ENCODE measurements at places on chromosomes 11 and 22. TPM values are rescaled to one million over a fixed set of nuclear protein-coding genes. Genes with fewer than 3 reads are reported as not detected.

- no peak for ATAC-seq
Measured at GRCh38 chr11:57762235-57762861, 746 bp downstream of the CTNND1 start.

GRCh38 chr22:36289406-36289870, 36.5 kb downstream of the APOL1 start:
- ATAC-seq: no peak

GRCh38 chr11:11985954-11986949, 22.2 kb downstream of the DKK3 start:
- ATAC-seq: no peak

GRCh38 chr11:133653336-133653735, 121.0 kb upstream of the OPCML start:
- no peak for ATAC-seq

GRCh38 chr11:44573333-44573732, 7.9 kb downstream of the CD82 start:
- ATAC-seq: no peak

DNA sequence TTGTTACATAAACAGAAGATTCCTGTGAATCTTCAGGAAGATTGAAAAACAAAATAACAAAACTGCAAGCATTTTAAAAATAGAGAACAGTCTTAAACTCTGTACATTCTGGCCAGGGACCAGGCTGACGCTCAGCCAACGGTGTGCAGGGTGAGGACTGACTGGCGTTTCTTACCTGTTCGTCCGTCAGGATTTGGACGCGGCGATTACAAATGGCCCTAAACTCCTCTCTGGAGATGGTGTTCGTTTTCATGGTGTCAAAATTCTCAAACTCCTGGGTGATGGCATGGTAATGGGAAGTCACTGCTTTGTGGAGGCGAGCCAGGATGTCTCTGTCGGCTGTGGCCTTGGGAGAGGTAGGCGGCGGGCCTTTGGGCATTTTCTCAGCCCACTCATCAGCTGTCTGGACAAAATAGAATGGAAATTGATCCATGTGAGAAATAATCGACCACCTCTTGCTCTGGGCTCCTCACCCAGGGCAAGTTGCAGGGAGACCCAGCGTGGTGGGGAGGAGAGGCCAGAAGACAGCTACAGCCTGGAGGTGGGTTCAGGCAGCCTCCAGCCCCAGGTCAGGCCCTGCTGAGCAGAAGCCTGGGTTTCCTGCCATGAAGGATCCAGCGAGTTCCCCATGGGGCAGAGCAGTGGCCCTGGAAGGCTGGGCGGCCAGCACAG, 143.0 kb downstream of the MPPED1 start:
- ATAC-seq: no peak

DNA sequence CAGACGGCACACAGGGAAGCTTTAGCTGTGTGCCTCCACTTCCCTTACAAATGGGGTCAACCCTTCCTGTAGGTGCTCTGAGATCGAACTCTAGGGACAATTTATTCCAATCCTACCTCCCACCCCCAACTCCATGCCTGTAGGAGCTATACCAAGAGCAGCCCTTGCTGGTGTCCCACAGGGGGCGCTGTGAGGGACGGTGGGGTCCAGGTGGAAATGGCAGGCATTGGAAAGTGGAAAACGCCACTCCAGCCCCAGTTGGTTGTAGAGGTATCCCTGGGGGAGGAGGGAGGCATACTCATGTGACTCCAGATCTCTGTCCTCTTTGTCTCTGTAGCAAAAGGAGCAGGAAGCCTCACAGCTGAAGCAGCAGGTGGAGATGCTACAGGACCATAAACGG, 161.3 kb downstream of the MYO18B start:
- no peak for ATAC-seq

GRCh38 chr11:16526947-16527346, 170.6 kb upstream of the SOX6 start:
- ATAC-seq: no peak

- peak; percentile 98 for ATAC-seq
Measured at GRCh38 chr11:66510271-66510989, at the start of gene BBS1. BBS1 (plus strand) TSS chr11:66510635; CDS start chr11:66510660, 25 bp downstream.

DNA sequence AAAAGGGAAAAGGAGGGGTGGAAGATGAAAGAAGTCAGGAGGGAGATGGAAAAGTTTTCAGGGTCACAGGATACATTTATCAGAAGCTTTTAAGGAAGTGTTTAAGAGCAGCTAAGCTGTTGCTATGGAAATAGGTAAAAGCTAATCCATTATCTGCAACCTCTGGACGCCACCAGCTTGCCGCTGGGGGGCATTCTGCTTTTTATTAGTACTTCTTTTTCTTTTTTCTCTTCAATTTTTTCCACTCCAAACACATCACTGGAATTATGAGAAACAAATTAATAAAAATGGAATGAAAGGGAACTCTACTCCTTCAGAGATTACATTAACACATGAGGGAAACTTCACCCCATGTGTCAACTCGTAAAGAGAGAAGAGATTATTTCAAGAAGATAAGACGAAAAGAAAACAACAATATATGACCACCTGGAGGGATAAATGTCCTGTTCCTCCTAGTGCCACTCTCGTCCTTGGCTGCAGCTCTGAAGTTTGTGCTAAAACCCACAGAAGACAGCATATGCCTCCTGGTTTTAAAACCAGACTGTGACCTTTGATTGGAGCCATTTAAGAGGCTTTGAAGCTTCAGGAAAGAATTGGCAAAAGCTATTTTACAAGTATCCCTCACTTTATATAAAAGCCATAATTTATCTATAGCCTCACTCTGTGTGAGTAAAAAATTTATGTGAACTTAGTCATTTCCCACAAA, 972.8 kb downstream of the OPCML start:
- no peak for ATAC-seq

DNA sequence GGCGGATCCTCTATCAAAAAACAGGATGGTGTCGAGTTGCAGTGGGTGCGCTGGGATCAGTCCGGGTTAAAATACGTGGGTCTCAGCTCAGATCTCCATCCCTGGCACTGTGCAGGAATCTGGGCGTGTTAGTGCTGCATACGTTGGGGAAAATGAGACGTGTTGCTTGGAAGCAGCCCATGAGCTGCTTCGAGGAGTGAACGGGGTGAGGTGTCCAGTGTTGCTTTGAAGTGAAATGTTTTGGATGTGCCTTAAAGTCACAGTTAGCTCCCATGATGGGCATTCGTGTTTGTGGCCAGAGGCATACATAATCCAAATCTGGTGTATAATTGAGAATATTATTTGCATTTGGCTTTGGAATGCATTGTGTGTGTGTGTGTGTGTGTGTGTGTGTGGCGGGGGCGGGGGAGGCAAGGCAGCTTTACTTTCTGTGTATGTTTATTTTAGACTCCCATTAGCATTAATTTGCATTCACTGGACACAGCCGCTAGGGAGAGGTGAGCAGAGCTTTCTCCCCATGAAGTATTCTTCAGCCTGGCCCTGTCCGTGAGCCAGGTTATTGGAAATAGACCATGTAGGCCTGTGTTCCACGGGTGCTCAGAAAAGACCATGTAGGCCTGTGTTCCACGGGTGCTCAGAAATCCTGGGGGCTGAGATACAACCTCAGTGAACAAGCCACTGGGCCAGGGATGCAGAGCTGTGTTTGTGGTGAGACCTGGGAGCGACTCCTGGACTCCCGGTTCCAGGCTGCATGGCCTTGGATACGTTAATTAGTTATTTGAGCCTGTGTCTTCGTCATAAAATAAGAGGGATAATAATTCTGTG, 134.6 kb downstream of the ST3GAL4 start:
- peak; percentile 87 for ATAC-seq

DNA sequence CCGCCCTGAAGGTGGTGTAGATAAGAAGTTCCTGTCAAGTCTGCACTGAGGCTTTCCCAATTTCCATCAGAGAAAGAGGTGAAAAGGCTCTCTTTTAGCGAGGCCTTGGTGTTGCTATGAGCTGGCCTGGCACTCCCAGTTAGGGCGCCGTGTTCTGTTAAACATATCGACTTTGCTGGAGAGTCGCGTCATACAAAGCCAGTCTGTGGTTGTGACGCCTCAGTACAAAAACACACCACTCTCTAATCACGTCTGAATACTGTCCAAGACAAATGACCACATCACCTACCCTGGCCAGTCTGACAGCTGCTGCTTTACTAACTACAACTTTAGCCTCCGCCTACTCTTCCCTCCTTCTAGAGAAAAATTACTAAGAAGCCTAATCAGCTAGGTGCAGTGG, 8.0 kb upstream of the TOLLIP start:
- no peak for ATAC-seq

DNA sequence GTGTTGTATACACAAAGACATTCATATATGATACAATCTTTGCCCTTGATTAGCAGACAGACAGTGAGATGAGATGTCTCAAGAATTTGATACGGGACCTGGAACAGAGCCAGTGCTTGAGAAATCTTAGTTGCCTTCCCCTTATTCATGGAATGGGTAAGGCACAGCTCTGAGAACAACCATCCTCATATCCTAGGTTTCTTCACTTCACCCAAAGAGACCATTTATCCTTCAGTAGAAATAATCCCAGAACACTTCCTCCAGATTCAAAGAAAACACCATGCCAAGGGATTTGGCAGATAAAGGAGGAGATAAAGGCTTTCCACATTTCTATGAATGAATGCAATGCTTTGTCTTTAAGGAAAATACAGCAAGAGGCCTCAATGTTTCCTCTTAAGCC, 8.8 kb upstream of the IZUMO1R start:
- ATAC-seq: no peak

DNA sequence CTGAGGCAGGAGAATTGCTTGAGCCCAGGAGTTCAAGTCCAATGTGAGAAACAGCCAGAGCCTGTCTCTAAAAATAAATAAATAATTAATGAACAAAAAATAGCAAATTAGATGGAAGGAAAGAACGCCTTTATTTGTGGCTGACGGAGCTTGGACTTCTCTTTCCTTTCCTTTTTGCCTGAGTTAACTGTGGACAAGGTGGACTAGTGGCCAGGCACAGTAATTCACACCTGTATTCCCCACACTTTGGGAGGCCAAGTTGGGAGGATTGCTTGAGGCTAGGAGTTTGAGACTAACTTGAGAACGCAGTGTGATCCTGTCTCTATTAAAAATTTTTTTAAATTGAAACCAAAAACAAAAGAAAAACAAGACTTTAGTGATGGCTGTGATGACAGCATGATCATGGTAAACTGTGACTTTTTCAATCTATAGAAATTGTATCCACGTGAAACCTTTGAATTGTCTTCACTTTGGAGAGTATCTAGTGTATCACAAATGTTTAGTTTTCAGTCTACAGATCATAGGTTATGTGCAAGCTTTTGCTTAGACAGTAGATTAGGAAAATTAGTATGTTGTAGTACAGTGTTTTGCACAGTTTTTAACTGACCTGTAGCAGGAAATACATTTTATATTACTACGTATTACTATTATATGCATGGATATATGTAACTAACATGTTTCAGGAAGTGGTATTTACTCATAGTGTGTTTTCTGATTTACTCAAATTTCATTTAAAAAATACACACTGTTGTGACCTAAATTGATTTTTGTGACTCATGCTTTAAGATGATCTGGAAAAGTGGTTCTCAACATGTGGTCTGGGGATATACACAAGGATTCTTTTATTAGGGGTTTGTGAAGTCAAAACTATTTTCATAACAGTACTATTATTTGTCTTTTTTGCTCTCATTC, 42.1 kb downstream of the KDM2A start:
- no peak for ATAC-seq

DNA sequence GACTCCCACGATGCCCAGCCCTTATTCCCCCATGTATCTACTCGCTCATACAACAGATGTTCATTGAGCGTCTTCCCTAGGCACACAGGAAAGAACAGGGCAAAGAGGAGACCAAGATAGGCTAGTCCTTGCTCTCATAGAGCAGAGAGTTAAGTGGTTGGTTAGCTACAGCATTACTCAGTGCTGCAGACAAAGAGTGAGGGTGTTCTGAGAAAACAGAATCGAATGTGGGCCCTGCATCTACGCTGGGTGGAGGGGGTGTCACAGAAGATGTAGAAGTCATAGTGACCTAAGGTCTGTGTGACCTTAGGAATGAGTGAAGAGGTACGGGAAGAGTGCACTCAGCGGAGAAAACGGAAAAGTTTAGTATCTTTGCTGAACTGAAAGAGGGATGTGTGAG, 12.3 kb downstream of the PSMD13 start:
- ATAC-seq: no peak

DNA sequence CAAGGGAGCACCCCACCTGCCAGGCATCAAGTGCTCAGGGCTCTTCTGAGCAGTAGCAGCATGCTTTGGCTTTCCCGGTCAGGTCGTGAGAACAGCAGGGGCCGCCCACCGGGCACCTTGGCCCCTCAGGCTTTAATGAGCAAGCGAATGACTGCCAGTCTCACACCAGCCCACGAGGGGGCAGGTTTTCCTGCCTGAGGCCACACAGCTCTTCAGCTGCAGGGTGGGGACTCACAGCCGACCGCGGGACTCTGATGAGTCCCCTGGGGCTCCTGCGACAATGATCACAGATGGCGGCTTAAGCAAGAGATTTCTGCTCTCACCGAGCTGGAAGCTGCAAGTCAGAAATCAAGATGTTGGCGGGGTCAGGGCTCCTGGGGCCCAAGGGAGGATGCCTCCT, 14.3 kb upstream of the FGF19 start:
- ATAC-seq: peak; percentile 82

- ATAC-seq: no peak
Measured at GRCh38 chr11:110773442-110773841, 61.2 kb upstream of the ARHGAP20 start.

DNA sequence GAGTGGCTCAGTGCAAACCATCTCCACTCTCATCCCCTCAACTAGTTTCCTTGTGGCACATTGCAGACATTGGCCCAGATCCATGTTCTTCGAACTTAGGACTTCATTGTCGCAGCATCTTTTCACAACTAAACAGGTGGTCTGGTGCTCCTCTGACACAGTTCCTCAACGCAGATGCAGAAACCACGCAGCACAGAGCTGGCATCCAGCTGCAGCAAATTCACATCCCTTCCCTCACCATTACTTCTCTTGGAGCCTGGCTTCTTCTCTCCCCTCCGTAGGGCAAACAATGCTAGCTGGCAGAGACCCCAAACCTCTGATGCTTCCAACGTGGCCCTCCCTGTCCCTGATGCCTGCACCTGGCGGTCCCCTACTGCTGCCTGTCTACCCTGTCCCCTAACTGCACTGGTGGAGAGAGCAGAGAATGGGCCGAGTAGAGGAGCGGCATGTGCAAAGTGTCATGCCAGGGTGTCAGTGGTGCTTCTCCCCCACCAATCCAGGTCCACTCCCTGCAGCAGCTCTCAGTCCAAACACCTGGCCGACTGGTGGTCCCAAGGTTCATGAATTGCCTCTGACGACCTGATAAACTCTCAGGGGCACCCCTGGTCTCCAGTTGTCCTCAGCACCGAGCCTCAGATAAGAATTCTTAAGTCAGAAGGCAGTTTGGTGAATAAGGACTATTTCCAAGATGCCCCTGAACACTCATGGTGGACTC, 18.1 kb downstream of the TMPRSS13 start:
- ATAC-seq: no peak

- ATAC-seq: no peak
Measured at GRCh38 chr11:12119502-12119901, 9.1 kb downstream of the MICAL2 start.

GRCh38 chr11:7574491-7575130, 60.8 kb downstream of the PPFIBP2 start:
- no peak for ATAC-seq

GRCh38 chr11:115067900-115068530, 389.7 kb downstream of the NXPE2 start:
- ATAC-seq: peak; percentile 45

Gene DRD2
- total RNA-seq: 5.3 TPM

Gene SCUBE1
- total RNA-seq: 3.1 TPM

Gene OR5A1
- 0.05 TPM for total RNA-seq

Gene SRSF8
- 34.2 TPM for total RNA-seq

Gene DDX25
- 14.1 TPM for total RNA-seq

Gene FAT3
- 130 TPM for total RNA-seq

Gene SCN2B
- total RNA-seq: 0.38 TPM

Gene CCDC81
- total RNA-seq: 15.6 TPM

Gene OR4A16
- total RNA-seq: not detected

Gene AIFM3
- 1.8 TPM for total RNA-seq

Gene LIF
- 12.1 TPM for total RNA-seq

Gene HTR3A
- total RNA-seq: 0.31 TPM
